ENCODE measurements at places on chromosomes 13 and 19. TPM values are rescaled to one million over a fixed set of nuclear protein-coding genes. Genes with fewer than 3 reads are reported as not detected.

DNA sequence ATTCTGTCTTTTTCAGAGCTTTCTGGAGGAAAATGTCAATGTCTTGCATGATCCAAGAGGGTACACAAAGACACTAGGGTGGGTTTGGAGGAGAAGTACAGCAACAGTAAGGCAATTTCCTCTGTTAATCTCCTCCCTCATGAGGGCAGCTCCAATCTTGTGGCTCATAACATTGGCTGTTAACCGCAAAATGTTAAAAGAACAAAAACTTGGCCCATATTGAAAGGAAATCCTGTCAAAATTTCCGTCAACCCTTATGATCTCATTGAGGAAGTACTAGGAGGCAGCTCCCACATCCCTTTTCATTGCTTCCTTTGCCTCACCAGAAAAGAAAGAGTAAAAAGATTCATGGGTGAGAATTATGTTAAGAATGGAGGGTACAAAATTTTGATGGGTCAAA is 11.6 kb downstream of the OXGR1 start:
- no peak for DNase-seq

- no peak for DNase-seq
These were observed 1128.2 kb upstream of the PCDH9 start for GRCh38 chr13:68358294-68358705.

The CDX2 gene
- not detected for polyA plus RNA-seq

The AMH gene
- polyA plus RNA-seq, result 0.44 TPM

The PABPC3 gene
- 0.39 TPM for polyA plus RNA-seq
